ENCODE measurements at places on chromosomes 2 and 18. TPM values are rescaled to one million over a fixed set of nuclear protein-coding genes. Genes with fewer than 3 reads are reported as not detected.

DNA sequence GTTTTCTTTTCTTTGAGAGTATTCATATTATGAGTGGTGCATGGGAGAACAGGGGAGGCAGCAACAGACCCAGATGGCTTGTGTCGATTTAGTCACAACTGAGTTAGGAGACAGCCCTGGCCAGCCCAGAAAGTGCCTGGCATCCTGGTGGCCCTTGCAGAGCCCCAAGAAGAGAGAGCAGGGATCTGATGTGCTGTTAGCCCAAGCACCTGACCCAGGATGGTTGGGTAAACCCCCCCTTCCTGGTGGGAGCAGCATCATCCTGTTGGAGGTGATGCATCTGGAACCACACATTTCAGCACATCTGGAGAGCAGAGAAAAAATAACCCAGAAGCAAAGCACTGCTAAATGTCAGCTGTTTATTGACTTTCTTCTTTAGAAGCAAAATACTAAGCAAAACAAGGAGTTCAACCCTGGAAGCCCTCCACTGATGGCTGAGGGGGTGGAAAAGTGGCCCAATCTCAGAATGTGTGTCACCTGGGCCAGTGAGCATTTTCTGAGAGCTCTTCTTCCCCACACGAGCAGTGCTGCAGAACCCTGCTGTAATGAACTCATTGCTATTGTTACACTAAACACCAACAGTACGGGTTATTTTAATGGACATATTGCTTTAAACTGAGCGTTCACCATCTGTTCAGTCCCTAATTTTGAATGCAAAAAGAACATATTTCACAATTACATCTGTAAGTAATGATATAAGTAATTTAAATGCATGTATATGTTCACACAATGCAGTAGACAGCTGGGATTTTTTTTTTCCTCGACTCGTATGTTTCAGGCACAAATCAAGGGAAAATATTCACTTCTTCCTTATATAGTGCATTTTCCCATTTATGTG lies 100.6 kb upstream of the SMIM21 start:
- no peak for DNase-seq

DNA sequence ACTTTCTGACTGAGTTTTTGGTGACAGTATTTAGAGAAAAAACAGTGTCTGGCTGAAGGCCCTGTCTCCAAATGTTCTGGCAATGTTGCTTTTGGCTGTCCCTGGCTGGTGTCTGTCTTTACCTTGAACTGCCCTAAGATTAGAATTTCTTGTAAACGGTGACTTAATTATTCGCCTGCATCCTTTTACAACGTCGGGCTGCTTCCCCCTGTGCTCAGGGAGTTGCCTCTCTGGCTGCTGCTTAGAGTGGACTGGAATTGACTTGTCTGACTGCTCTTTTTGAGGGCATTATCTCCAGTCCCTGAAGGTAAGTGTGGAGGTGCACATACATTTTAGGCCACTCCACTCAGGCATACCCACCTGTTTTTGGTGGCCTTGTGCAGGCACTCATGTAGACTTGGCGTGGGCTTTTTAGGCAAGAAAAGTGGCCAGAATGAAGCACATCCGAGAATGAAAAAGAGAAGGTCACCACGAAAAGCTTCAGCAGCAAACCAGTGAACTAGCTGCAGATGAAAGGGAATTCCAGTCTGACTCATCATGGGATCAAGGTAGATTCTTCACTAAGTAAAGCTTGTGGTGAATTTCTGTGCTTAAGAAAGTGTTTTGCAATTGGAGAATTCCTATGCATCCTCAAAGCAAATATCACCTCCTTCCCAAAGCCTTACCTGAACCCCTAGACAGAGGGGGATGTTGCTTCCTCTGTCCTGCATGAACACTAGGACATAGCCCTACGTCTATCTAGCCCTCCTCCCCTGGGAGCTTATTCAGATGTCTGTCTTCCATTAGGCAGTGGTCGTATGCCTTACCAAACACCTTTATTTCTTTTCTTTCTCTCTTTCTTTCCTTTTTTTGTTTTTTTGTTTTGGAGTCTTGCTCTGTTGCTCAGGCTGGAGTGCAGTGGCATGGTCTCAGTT lies 230.3 kb upstream of the TRIB2 start:
- DNase-seq = peak; percentile 68

DNA sequence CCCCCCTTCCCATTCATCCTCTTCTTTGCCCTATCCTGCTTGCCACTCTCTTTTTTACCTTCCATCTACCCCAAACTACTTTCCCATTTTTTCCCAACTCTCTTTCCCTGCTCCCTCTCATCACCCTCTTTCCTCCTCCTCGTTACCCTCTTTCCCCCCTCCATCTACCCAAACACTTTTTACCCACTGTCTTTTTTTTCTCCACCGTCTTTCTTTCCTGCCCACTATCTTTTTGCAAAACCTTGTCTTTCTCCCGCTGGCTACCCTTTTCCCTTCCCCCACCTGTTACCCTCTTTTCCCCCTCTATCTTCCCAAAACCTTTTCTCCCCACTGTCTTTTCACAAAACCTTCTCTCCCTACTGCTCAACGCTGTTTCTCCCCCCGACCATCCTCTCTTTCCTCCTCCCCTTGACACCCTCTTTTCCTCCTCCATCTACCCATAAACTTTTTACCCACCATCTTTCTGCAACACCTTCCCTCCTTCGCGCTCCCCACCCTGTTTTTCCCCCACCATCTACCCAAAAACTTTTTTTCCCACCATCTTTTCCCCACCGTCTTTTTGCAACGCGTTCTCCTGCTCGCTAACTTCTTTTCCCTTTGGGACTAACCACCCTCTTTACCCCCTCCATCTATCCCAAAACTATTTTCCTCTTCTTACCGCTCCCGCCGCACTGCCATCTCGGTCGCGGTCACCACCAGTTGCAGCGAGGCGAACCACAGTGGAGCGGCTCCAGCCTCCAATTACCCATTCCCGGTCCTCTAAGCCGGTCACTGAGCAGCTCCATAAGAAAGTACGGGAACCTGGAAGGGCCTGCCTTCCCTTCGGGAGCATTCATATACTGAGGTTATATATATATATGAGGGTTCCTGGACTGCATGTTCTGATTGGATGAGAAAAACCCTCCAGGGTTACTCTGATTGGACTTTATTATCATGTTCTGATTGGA lies 15.0 kb downstream of the CCDC74A start:
- DNase-seq = no peak

- no peak for DNase-seq
These were observed 30.7 kb downstream of the STON1 start for GRCh38 chr2:48560546-48561209.

GRCh38 chr2:160790738-160791137 lies 297.1 kb upstream of the RBMS1 start:
- DNase-seq = peak; percentile 17

GRCh38 chr2:16069663-16069932 lies 129.2 kb downstream of the MYCN start:
- no peak for DNase-seq

- DNase-seq = no peak
These were observed 7.9 kb upstream of the RNF152 start for GRCh38 chr18:61900504-61901281.

DNA sequence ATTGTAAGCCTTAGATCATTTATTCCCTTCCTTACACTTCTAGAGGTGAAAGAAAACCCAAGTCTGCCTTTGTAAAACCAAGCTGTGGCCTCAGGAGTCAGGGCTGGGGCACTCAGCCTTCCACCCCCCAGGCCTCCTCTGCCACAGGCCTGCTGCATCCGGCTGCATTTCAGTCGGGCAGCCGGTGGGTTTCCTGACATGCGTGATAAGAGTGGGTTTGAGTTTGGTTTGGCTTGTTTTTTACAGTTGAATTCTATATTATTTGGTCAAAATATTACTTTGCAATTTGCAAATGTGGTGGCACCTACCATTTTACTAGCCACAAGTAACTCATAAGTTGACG lies 42.4 kb downstream of the ADI1 start:
- DNase-seq = no peak

DNA sequence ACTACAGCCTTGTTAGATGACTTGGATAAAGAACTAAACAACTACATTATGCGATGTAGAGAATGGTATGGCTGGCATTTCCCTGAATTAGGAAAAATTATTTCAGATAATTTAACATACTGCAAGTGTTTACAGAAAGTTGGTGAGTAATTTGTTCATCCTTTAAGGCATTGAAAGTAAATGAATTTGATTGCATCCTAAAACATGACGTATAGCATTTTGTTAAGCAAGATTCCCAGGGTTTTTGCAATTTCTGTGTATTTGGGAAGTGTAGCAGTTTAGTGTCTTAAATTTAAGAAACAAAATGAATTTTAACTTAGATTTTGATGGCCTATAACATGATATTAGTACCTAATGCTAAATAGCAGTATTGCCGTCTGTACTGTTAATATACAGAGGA lies 24.8 kb downstream of the NOP58 start:
- no peak for DNase-seq

DNA sequence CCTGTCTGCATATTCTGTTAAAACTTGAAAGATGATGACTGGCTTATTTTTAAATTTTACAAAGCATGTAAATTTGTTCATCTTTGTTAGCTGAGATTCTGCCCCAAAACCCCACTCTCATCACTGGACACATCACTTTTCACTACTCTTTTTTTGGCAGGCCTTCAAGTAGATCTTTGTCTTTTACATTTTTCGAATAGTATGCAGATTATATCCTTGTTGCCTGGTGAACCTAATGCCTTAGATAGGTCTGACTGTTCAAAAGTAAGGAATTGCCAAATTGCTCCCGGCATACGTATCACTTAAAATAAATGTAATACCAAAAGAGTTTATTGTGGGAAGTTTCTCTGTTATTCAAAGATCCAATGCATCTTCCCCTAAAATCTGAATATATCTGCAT lies 303.3 kb downstream of the XIRP2 start:
- peak; percentile 14 for DNase-seq

DNA sequence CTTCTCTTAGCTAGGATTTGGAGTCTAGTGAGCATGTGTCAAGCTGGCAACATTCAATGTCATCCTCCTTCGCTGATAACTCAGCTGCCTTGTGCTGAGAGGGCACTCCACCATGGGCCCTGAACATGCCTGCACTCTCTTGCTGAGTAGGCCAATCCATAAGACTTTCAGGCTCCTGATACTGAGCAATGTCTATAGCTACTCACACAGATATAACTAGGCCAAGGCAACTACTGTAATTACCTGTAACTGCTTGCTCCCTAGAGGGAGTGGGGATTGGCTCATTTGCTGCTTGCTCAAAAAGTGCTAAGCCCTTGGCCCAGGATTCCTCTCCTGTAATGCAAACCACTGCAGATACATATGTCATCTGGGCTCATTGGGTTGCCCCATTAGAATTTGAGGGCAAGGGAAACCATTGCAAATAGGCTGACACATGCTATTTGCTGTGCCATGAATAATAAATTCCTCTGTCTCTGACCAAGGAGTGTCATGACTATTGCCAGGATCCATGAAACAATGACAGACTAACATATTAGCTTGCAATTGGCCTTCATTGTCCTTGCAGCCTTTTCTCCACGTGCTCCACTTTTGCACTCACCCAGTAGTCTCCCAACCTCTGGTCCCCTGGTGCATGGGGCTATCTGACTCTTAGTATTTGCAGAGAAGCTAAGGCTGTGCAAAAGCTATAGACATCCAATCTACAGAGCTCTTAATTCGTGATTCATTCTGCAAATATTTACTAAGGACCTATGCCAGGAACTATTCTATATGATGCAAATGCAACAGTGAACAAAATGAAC lies 36.9 kb upstream of the BMPR2 start:
- DNase-seq = peak; percentile 72

DNA sequence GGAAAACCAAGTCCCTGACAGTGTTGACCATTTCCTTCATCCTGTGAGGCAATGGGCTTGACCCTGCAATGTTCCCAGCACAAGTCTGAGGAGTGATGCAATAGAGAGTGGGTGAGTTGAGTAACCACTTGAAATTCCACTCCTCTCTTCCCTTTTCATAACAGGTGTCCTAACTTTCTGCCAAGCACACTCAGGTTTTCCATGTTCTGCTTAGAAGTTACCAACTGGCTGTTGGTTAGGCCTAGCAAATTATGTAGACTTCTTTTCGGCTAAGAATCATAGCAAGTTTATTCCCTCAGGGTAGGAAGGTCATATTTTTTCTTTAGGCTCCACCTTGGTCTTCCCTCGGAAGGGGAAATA lies 11.5 kb downstream of the GNLY start:
- peak; percentile 79 for DNase-seq

DNA sequence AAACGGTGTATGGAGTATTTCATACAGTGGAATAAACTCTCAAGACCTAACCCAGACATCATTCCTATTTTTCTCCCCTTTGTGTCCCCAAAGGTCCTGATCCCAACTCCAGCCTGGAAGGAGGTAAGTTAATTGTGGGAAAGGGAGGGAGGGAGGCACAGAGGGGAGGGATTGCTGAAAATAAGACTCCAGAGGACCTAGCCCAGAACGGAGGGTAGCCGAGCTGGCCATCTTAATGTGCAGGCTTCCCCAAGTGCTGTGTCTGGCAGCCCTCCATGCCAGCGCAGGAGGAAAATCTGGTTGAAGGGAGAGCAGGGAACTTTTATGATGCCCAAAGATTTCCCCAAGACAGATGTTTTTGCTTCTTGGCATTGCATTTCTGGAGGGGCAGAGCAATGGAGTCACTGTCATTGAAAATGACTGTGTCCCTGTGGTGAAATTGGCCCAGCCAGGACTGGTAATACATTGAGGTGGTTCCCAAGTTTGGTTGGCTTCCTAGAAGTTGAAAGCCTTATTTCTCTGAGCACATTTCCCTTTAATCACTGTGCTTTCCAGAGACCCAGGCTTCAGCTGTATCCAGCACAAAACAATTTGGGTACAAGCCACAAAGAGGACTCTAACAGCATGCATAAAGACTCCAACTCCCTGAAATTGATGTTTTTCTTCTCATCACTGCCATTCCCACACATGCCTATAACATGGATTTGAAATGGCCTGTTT lies 202.7 kb downstream of the AGPS start:
- no peak for DNase-seq

GRCh38 chr18:712401-713134 lies at the start of gene ENOSF1:
Gene ENOSF1 (minus strand): TSS chr18:712630. CDS start chr18:712587, 43 bp downstream.
- DNase-seq = no peak

DNA sequence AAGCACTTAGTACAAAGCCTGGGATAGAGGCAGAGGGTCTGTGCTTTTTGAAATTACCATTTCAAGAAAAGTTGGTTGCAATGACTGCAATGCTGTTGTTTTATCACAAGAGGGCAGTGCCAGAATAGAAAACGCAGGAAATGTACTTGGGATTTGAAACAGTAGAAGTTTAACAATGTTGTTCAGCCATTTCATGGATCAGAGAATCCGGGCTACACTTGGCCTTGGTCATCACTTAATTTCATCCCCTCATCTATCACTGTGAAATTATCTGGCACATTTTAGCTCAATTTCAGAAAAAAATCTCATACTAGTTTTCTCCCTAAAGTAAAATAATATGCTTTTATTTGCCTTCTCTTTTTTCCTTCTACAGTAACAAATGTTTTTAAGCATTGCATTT lies 70.8 kb downstream of the RAPGEF4 start:
- peak; percentile 42 for DNase-seq

GRCh38 chr2:219475278-219475677 lies 23.4 kb upstream of the GMPPA start:
- no peak for DNase-seq

Gene CNTNAP5
- total RNA-seq = not detected

Gene CELF4
- total RNA-seq = not detected

Gene TMEM247
- not detected for total RNA-seq

Gene MDH1
- 235 TPM for total RNA-seq

Gene ERFE
- 0.75 TPM for total RNA-seq

Gene LRATD1
- 8.0 TPM for total RNA-seq
